Activated T-cell treated with anti-CD3 and anti-CD28 coated beads, Interleukin-2, amount 50 U/mL, for 72 hours (primary cell): ENCODE measurements at places on chromosomes 3 and 15. TPM values are rescaled to one million over a fixed set of nuclear protein-coding genes. Genes with fewer than 3 reads are reported as not detected.

DNA sequence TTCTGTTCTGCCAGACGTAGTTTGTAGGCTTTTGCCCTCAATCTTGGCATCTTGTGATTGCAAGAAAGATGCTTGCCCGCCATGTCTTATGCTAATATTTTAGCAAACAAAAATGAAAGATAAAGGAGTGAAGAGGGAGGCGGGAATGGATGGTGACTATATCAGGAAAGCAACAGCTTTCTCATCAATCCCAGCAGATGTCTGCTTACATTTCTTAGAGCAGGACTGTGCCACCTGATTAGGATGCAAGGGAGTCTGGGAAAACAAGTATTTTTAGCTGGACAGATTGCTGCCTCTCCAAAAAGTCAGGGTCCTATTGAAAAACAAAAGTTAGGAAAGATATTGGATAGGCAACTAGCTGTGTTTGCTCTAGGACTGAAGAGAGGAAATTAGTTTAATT lies 34.6 kb upstream of the DPH6 start:
- H3K4me3 ChIP-seq = no peak overlapping the region
- no peaks in the 10 kb centered on the region for H3K36me3 ChIP-seq
- no peak overlapping the region for H3K27ac ChIP-seq
- H3K27me3 ChIP-seq = peaks cover 16% of the 10 kb centered on the region

GRCh38 chr15:70613271-70613670 lies 150.1 kb downstream of the UACA start:
- no peak overlapping the region for H3K27ac ChIP-seq
- no peak overlapping the region for H3K4me3 ChIP-seq
- no peaks in the 10 kb centered on the region for H3K4me1 ChIP-seq
- no peaks in the 10 kb centered on the region for H3K36me3 ChIP-seq

GRCh38 chr3:2423143-2423542 lies 324.5 kb downstream of the CNTN4 start:
- H3K36me3 ChIP-seq = peaks cover 4% of the 10 kb centered on the region
- no peak overlapping the region for H3K27ac ChIP-seq
- H3K4me1 ChIP-seq = no peaks in the 10 kb centered on the region
- no peak for DNase-seq
- no peak overlapping the region for H3K4me3 ChIP-seq
- no peaks in the 10 kb centered on the region for H3K27me3 ChIP-seq

GPR87 gene
- total RNA-seq = 2.2 TPM

- no peaks in the 10 kb centered on the region for H3K36me3 ChIP-seq
- H3K4me1 ChIP-seq = no peaks in the 10 kb centered on the region
- no peaks in the 10 kb centered on the region for H3K27me3 ChIP-seq
- DNase-seq = no peak
- H3K27ac ChIP-seq = no peak overlapping the region
Observed at GRCh38 chr3:135760581-135760980, 204.9 kb upstream of the PPP2R3A start.

- H3K4me3 ChIP-seq = no peak overlapping the region
- no peaks in the 10 kb centered on the region for H3K36me3 ChIP-seq
- H3K4me1 ChIP-seq = peaks cover 16% of the 10 kb centered on the region
- DNase-seq = no peak
- no peak overlapping the region for H3K27ac ChIP-seq
Observed at GRCh38 chr3:139534992-139535879, 4.3 kb downstream of the RBP1 start.

DNA sequence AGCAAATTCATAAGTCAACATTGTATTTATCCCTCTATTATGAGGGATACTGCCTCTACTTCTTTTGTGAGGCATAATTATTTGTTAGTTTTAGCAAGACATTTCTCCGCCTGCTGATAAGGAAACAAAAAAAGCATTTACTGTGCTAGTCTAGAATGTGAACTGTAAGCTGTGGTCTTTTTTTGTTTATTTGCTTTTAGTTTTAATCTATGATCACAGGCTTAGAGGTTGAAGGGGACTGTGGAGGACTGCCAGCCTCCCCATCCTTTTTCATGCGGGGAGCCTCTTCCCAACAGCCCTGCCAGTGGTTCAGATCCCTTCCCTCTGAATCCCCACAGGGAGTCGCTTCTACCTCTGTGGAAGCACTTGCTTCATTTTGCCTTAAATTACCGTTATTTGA lies 331.0 kb upstream of the ROPN1 start:
- H3K4me1 ChIP-seq = no peaks in the 10 kb centered on the region
- H3K4me3 ChIP-seq = no peak overlapping the region
- no peaks in the 10 kb centered on the region for H3K27me3 ChIP-seq
- no peak for DNase-seq
- H3K27ac ChIP-seq = no peak overlapping the region

GRCh38 chr15:59180945-59181600 lies 25.6 kb upstream of the LDHAL6B start:
- DNase-seq = no peak
- H3K4me1 ChIP-seq = no peaks in the 10 kb centered on the region
- H3K27ac ChIP-seq = no peak overlapping the region
- H3K36me3 ChIP-seq = peaks cover 6% of the 10 kb centered on the region
- H3K4me3 ChIP-seq = no peak overlapping the region
- H3K27me3 ChIP-seq = peaks cover 28% of the 10 kb centered on the region

DNA sequence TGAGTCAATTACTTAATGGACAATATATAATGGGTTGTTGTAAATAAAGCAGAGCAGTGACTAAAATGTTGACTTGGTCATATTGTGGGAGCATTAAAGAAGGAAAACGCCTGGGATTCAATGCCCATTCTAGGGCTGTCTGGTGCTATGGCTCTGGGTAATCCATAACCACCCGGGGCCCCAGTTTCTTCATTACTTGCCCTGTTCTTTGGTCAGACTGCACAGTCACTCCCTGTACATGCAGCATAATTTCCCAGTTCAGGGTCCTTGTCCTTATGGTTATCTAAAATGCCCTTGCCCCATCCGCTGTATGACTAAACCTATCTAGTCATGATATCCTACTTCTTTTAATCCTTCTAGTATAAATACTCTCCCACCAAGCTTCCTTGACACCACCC lies 27.5 kb upstream of the DENND4A start:
- peaks cover 5% of the 10 kb centered on the region for H3K36me3 ChIP-seq
- no peak for DNase-seq

DNA sequence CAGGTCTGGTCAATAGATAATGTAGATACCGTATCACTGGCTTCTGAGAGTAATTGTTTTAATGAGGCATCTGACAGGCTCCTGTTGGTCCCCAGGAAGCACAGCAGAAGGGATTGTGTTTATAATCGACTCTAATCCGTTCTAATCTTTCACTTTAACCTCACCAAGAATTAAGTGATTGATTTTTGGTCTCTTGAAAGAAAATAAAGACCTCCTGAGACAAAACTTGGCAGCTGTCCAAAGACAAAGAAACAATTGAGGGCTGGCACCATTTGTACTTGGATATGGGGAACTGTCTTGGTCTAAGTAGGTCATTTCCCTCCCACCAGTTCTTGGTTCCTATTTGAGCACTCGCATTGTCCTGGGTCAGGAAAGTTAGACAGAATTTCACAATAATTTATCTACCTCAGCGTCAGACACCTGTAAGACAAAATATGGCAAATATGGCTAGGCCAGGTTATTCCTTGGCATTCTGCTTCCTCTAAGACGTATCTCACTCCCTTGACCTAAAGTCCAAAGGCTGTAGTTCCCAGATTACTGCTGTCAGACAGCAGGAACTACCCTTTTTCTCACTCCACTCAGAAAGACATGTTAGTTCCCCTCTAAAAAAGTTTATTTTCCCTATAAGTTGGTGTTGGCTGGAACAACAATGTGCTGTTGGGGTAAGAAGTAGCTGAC lies 22.7 kb upstream of the CD96 start:
- H3K4me1 ChIP-seq = no peaks in the 10 kb centered on the region
- no peaks in the 10 kb centered on the region for H3K27me3 ChIP-seq
- no peak overlapping the region for H3K4me3 ChIP-seq

DNA sequence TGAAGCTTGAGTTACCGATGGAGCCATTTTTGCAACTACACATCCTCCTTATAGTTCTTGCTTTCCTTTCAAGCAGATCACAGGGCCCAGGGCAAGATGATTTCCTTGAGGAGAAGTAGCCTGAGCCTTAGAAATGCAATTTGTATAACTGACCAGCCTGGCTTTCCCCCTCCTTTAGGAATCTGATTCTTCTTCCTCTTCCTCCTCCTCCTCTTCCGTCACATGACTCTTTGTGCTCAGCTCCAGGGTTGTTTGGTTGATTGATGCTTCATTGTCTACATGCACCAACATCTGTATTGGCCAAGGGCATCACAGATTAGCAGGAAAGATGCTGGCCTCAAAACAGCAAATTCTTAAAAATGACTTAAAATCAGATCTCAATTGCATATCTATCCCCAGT lies 3.3 kb downstream of the SNAPC5 start:
- DNase-seq = no peak
- H3K4me3 ChIP-seq = no peak overlapping the region
- no peaks in the 10 kb centered on the region for H3K27me3 ChIP-seq
- H3K4me1 ChIP-seq = peaks cover 41% of the 10 kb centered on the region

ZNF80 gene
- total RNA-seq = 1.4 TPM
